ENCODE measurements at places on chromosomes 2 and 18. TPM values are rescaled to one million over a fixed set of nuclear protein-coding genes. Genes with fewer than 3 reads are reported as not detected.

- no peak for DNase-seq
- H3K36me3 ChIP-seq = no peaks in the 10 kb centered on the region
- H3K4me3 ChIP-seq = no peak overlapping the region
- no peaks in the 10 kb centered on the region for H3K27me3 ChIP-seq
- H3K27ac ChIP-seq = no peak overlapping the region
- H3K4me1 ChIP-seq = no peaks in the 10 kb centered on the region
Measured at GRCh38 chr2:242054881-242055801, 185.6 kb downstream of the RTP5 start.

GRCh38 chr2:95346231-95346737, 49.1 kb downstream of the KCNIP3 start:
- H3K27me3 ChIP-seq = no peaks in the 10 kb centered on the region
- H3K4me1 ChIP-seq = peaks cover 5% of the 10 kb centered on the region
- H3K4me3 ChIP-seq = peak overlapping the region; percentile 91
- peak; percentile 66 for DNase-seq
- H3K27ac ChIP-seq = peak overlapping the region; percentile 94

DNA sequence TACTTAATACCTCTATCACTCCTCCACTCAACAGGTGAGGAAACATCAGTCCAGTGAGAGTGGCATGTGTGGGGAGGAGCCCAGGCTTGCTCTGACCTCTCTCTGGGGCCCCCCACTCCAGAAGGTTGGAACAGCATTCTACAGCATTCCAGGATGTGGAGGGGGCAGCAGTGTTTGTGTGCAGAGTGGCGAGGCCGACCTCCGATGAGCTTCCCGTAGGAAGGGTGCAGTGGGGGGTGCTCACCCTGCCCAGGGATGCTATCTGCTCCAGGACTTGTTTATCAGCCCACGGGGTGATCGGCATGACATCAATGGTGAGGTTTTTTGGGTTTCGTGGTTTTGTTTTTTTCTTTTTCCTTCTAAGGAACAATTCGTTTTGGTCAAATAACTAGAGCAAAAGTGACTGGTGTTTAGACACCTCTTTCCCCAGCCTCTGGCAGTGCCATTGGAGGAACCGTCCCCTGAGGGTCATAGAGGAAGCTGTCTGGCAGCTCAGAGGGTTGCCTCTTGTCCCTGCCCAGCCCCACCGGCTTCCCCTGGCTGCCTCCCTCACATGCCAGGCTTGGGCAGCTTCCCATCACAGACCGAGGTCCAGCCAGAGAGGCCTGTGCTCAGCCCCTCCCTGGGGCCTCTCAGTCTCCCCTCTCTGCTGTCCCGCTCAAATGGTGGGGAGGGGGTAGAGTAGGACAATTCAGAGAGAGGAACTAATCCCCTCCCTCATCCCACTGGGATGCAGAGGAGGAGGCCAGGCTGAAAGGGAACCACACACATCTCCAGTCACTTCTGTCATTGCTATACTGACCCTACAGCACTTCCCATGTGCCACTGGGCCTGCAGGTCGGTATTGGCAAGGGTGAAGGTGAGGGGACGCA, 96.5 kb downstream of the ZFP36L2 start:
- H3K36me3 ChIP-seq = no peaks in the 10 kb centered on the region
- H3K4me3 ChIP-seq = no peak overlapping the region
- peak overlapping the region; percentile 55 for H3K27ac ChIP-seq
- no peaks in the 10 kb centered on the region for H3K4me1 ChIP-seq

GRCh38 chr2:196113061-196113974, 44.7 kb upstream of the DNAH7 start:
- no peaks in the 10 kb centered on the region for H3K4me1 ChIP-seq
- DNase-seq = no peak
- H3K27ac ChIP-seq = peak overlapping the region; percentile 40
- H3K27me3 ChIP-seq = no peaks in the 10 kb centered on the region
- H3K36me3 ChIP-seq = no peaks in the 10 kb centered on the region

DNA sequence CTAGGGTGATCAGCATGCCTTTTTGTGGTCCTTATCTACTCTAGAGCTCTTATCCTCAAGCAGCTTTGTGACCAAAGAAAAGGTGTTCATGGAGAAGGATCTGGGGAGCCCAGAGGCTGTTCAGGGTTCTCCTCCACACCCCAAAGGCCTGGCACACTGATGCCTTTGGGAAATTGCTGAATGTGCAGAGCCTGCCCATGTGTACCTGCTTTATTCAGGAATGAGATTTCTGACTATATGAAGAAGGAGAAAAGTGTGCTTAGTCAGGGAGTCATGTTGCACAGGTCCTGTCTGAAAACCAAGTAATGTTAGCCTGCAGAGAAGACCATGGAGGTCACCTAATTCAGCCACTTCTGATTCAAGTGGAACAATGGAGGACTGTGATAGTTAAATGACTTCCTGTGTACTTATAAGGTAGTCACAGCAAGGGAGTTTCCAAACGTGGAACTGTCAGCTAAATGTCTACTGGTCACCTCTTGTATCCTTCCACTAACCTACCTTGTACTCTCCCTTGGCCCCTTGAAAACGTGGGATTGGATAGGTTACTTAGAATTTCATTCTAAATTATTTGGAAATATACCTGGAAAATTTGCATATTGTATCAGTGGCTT, 81.3 kb downstream of the LIMS1 start:
- peaks cover 7% of the 10 kb centered on the region for H3K4me1 ChIP-seq
- no peaks in the 10 kb centered on the region for H3K36me3 ChIP-seq
- no peak overlapping the region for H3K27ac ChIP-seq
- no peaks in the 10 kb centered on the region for H3K27me3 ChIP-seq
- DNase-seq = no peak
- no peak overlapping the region for H3K4me3 ChIP-seq

GRCh38 chr2:241885291-241885945, 15.9 kb downstream of the RTP5 start:
- H3K4me3 ChIP-seq = no peak overlapping the region
- H3K27me3 ChIP-seq = no peaks in the 10 kb centered on the region
- no peak for DNase-seq
- peaks cover 14% of the 10 kb centered on the region for H3K4me1 ChIP-seq
- no peaks in the 10 kb centered on the region for H3K36me3 ChIP-seq
- H3K27ac ChIP-seq = no peak overlapping the region

GRCh38 chr18:70015127-70015526, 67.5 kb upstream of the CD226 start:
- DNase-seq = no peak
- H3K27me3 ChIP-seq = no peaks in the 10 kb centered on the region
- no peaks in the 10 kb centered on the region for H3K4me1 ChIP-seq
- no peak overlapping the region for H3K27ac ChIP-seq

- no peak overlapping the region for H3K27ac ChIP-seq
- DNase-seq = no peak
- no peaks in the 10 kb centered on the region for H3K4me1 ChIP-seq
- H3K27me3 ChIP-seq = no peaks in the 10 kb centered on the region
- no peak overlapping the region for H3K4me3 ChIP-seq
Measured at GRCh38 chr2:122191331-122191730, 435.9 kb downstream of the TSN start.

- no peaks in the 10 kb centered on the region for H3K36me3 ChIP-seq
- no peaks in the 10 kb centered on the region for H3K27me3 ChIP-seq
- no peak overlapping the region for H3K4me3 ChIP-seq
- no peaks in the 10 kb centered on the region for H3K4me1 ChIP-seq
- no peak overlapping the region for H3K27ac ChIP-seq
Measured at GRCh38 chr2:118596620-118597019, 250.8 kb downstream of the EN1 start.

DNA sequence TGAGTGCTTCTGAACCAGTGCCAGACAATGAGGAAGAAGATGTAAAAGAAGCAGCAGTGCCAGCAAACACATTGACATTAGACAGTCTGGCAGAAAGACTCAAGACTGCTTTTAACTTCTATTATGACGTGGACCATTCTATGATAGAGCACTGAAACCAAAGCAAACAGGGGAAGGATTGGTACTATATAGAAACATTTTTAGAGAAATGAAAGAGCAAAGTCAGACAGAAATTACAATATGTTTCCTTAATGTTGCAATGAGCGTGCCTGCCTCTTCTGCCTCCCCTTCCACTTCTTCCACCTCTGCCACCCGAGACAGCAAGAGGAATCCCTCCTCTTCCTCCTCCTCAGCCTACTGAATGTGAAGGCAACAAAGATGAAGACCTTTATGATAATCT, 39.7 kb downstream of the DHX57 start:
- H3K4me3 ChIP-seq = no peak overlapping the region
- H3K36me3 ChIP-seq = no peaks in the 10 kb centered on the region
- H3K27ac ChIP-seq = no peak overlapping the region
- DNase-seq = no peak
- no peaks in the 10 kb centered on the region for H3K4me1 ChIP-seq
- no peaks in the 10 kb centered on the region for H3K27me3 ChIP-seq

GRCh38 chr2:240235149-240235803, 94.8 kb upstream of the OTOS start:
- DNase-seq = peak; percentile 13
- H3K4me1 ChIP-seq = no peaks in the 10 kb centered on the region
- H3K27ac ChIP-seq = no peak overlapping the region
- no peaks in the 10 kb centered on the region for H3K27me3 ChIP-seq
- no peaks in the 10 kb centered on the region for H3K36me3 ChIP-seq

- no peaks in the 10 kb centered on the region for H3K4me1 ChIP-seq
- H3K36me3 ChIP-seq = no peaks in the 10 kb centered on the region
- no peaks in the 10 kb centered on the region for H3K27me3 ChIP-seq
Measured at GRCh38 chr2:218386505-218387368, 4.7 kb downstream of the SLC11A1 start.

The LBX2 gene
- total RNA-seq = 2.9 TPM

The LRRTM1 gene
- not detected for total RNA-seq

The HADHA gene
- total RNA-seq = 125 TPM

The RFX8 gene
- total RNA-seq = 1.1 TPM

All from uterus (tissue), 4 donors.